Natural killer cell (primary cell): ENCODE measurements at places on chromosomes 11 and 22.
A peak's percentile ranks its signal among the peaks of the same experiment; 100 is the strongest.

- no peak for DNase-seq
Observed at GRCh38 chr11:71251761-71252268, 562 bp downstream of the SHANK2 start.

DNA sequence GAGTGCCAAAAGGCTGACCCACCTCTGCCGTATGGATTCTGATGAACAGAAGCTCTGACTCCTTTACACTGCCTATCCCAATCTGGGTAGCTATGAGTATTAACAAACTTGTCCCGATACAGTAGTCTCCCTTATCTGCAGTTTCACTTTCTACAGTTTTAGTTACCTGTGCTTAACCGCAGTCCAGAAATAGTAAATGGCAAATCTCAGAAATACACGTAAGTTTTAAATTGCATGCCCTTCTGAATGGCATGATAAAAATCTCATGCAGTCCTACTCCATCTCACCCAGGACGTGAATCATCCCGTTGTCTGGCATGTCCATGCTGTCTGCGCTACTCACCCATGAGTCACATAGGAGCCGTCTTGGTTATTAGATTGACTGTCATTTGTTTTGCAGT lies 68.8 kb downstream of the SNX19 start:
- no peak for DNase-seq

DNA sequence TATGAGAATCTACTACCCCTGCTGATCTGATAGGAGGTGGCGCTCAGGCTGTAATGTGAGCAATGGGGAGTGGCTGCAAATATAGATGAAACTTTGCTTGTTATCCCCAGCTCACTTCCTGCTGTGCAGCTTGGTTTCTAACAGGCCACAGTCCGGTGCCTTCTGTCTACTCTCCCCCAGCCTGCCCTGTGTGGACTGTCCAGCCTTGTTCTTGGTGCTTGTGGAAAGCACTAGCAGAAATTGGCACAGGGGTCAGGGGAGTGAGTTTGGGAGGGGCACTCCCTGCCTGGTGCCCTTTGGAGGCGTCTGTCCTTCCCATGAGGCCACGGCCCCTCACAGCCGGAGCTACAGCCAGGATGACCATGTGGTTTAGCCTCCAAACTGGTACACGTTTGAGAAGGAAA lies 14.3 kb downstream of the MOV10L1 start:
- DNase-seq: no peak

- DNase-seq: no peak
Observed at GRCh38 chr11:65919573-65920371, 546 bp downstream of the DRAP1 start.

GRCh38 chr11:83508804-83509203 lies 222.6 kb upstream of the CCDC90B start:
- no peak for DNase-seq

DNA sequence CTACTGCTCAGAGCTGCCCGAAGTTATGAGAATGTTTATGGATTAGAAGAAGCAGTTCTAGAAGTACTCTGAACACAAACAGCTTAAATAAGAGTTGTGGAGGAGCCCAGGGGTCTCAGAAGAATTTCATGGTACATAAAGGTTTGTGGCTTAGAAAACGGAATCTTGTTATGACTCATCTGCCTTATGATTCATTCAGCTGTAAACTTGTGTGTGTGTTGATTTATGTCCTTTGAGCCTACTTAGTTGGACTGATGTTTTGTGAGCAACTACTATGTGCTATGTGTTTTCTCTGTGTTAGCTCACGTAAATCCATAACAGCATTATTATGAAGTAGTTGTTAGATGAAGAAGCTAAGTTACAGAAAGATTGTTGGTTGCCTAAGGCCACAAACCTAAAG lies 203.7 kb downstream of the PGR start:
- DNase-seq: no peak

DNA sequence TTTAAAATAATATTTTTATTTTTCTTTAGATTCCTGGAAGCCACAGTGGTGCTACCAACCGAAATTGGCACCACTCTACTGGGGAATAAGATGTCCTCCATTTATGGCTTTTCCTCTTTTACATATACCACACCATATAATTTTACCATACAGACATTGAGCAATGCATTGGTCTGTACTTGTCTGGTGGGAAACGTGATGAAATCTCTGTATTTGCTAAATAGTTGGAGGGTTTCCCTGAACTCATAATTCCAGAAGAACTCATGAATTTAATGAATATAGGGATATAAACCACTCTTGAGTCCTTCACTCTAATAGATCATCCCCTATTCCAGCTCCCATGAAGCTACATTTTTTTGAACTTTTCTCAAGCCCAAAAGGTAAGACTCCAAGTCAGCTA lies 28.0 kb upstream of the MMP13 start:
- DNase-seq: no peak

- DNase-seq: no peak
Observed at GRCh38 chr11:61292356-61292755, 2.8 kb downstream of the VWCE start.

GRCh38 chr11:46202149-46202548 lies 75.3 kb upstream of the CREB3L1 start:
- DNase-seq: no peak

DNA sequence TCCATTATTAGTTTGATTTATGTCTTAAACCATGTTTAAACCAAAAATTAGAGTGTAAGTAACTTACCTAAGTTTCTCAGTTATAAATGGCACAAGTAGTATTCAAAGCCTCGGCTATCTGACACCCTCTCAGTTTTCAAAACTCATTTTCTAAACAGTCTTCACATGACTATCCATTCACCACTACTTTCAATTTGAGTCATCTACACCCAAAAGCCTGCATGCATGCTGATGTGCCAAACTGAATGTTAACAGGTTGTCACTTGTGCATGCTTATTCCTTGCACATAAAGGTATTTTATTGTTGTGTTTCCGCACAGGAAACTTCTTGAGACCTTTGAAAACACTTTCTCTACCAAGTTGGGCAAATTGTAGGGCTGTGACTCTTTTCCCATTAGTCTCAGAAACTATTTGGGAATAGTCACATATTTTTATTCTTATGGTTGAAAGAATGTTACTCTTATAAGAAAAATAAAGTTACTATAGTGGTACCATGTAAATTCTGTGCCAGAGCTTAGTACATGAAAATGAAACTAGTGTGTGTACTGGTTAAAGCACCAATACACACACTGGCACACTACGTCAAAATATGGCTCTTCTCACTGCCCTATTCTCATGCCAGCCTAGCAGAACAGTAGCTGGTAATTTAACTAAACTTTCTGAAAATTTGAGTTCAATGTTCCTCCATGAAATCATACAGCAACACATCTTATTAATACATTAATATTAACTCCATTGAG lies 2.2 kb upstream of the OR51E2 start:
- peak; percentile 2 for DNase-seq

DNA sequence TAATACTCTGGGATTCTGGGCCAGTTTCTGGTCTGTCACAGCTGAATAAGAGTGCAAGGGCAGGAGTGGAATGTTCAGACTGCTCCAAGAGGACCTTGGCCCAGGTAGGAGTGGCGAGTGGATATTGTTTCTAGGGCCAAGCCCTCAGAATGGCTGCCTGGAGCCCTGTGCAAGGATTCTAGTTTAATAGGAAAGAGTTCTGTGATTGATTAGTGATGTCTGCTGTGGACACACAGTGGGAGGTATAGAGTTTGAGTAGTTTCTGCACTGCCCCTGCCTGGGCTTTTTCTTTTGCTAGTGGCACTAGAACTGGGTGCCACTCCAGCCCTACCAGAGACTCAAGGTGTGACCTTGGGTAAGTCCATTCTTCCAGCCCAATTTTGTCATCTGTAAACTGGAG lies 9.7 kb upstream of the MPPED1 start:
- DNase-seq: no peak

GRCh38 chr22:46893281-46894020 lies 131.0 kb downstream of the TBC1D22A start:
- no peak for DNase-seq

DNA sequence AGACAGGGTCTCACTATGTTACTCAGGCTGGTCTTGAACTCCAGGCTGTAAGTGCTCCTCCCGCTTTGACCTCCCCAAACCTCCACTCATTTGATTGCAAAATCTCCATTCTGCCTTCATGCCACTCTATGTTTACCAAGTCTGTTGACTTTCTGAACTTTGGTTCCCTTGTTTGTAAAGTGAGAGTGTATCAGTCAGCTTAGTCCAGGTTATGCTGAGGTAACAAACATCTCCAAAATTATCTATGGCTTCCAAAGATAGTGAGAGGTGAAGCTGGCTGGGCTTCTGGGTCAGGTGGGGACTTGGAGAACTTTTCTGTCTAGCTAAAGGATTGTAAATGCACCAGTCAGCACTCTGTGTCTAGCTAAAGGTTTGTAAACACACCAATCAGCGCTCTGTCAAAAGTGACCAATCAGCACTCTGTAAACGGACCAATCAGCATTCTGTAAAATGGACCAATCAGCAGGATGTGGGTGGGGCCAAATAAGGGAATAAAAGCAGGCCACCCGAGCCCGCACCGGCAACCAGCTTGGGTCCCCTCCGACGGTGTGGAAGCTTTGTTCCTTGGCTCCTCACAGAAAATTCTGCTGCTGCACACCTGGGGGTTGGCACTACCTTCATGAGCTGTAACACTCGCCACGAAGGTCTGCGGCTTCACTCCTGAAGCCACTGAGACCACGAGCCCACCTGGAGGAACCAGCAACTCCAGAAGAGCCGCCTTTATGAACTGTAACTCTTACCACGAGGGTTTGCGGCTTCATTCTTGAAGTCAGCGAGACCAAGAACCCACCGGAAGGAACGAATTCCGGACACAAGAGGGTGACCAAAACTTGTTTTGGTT lies 109.3 kb downstream of the MIAT start:
- DNase-seq: no peak

GRCh38 chr11:129590030-129590752 lies 214.5 kb downstream of the BARX2 start:
- no peak for DNase-seq

GRCh38 chr11:44793350-44794090 lies 66.8 kb downstream of the TSPAN18 start:
- no peak for DNase-seq

- no peak for DNase-seq
Observed at GRCh38 chr11:77345621-77346020, 44.1 kb upstream of the GDPD4 start.

- DNase-seq: no peak
Observed at GRCh38 chr11:66720899-66721470, 8.0 kb downstream of the SPTBN2 start.

DNA sequence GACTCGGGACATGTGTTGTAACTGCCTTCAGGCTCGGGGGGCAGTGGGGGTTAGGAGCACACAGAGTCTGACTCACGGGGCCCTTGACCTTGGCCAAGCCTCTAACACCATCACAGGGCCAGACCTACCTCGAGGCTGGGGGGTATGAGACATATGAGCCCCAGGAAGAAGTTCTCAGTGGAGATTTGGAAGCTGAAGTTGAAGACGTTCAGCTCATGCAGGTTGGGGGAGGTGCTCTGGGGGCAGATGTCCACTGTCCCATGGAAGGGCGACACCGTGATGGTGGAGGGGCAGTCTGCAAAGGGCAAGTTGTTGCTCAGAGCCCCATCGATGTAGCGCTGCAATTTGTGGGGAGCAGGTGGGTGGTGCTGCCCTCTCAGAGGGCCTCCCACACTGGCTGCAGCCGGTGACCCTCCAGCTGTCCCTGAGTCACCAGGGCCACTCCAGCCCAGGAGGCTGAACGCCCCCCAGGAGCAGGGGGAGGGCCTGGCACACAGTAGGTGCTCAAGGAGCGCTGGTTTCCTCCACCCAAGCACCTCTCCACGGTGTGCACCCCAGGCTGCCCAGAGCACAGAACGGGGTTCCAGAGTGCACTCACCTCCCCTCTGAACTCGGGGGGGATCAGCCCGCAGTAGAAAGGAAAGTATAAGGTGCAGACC lies 2.5 kb downstream of the PNPLA5 start:
- no peak for DNase-seq

GRCh38 chr11:17878743-17879142 lies 134.1 kb downstream of the SERGEF start:
- DNase-seq: no peak

DNA sequence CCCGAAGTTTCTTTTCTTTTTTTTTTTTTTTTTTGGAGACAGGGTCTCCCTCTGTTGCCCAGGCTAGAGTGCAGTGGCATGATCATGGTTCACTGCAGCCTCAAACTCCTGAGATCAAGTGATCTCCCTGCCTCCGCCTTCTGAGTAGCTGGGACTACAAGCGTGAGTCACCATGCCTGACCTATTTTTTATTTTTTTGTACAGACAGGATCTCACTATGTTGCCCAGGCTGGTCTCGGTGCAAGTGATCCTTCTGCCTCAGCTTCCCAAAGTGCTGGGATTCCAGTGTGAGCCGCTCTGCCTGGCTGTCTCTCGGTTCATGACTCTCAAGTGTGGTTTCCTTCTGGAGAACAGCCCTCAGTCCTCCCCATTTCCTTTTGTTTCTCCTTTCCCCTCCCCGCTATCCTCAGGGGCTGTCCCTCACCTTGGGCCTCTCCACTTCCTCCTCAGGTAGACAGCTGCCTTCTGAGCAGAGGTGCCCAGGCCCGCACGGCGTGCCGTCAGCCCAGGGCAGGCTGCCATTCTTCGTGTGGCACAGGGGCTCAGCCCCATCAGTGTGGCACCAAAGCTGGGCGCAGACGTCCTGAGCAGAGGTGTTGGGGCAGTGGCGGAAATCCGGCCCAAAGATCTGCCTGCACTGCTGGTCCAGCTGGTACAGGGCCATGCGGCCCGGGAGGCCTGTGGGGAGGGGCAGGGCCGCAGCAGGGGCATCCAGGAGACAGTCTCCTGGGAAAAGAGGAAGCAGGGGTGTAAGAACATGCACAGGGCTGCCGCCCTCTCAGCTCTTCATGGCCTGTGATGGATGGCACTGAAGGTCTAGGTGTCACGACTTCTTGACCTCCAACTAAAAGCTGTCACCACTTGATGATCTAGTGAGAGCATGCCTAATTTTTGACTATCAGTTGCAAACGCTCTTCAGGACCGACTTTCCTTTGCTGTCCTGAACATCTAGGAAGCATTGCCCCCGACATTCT lies 14.0 kb downstream of the ADAMTS8 start:
- DNase-seq: no peak

DNA sequence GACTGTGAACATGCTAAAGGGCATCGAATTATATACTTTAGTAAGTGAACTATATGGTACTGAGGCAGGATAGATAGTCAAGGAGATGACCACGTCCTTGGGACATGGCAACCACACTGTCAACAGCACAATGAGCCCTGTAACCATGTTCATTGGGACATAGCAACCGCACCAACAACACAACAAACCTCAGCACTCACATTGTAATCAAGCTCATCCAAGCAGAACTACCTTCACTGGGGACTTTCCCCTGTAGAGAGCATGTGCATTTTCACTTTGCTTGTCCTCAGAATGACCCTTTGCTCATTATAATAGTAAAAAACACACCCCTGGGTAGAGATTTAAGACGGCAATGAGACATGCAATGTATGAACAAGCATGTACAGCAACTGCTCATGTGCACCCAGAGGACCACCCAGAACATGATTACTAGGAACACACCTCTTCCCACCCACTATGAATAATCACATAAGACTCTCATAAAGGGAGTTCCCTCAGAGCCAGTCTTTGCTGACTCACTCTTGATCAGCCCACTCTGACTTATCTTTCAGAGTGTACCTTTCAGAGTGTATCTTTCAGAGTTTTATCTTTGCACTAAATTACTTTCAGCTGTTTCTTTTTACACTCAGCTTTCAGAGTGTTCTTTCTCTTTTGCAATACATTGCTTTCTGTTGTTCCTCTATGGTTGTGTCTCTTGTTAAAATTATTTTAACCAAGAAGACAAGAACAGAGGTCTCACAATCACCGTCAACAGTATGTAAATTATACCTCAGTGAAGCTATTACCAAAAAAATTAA lies 4.1 kb upstream of the PLAAT2 start:
- peak; percentile 75 for DNase-seq

GRCh38 chr11:84241343-84242131 lies 955.4 kb upstream of the CCDC90B start:
- no peak for DNase-seq

GRCh38 chr11:126115816-126116331 lies 53.2 kb upstream of the CDON start:
- no peak for DNase-seq
